ENCODE measurements at places on chromosomes 5 and 9.

DNA sequence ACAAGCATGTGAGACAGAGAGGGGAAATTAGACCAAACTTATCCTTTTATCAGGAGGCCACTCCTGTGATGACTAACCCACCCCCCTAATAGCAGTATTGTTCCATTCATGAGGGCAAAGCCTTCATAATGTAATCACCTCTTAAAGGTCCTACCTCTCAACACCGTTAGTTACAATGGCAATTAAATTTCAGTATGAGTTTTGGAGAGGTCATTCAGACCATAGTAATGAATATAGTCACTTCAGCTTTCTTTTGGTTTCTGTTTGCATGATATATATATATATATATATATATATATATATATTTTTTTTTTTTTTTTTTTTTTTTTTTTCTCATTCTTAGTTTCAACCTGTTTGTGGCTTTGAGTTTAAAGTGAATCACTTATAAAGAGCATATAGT, 10.5 kb downstream of the ADGRV1 start:
- no peak for DNase-seq

GRCh38 chr9:113267911-113268566, 7.3 kb downstream of the CDC26 start:
- DNase-seq: no peak

DNA sequence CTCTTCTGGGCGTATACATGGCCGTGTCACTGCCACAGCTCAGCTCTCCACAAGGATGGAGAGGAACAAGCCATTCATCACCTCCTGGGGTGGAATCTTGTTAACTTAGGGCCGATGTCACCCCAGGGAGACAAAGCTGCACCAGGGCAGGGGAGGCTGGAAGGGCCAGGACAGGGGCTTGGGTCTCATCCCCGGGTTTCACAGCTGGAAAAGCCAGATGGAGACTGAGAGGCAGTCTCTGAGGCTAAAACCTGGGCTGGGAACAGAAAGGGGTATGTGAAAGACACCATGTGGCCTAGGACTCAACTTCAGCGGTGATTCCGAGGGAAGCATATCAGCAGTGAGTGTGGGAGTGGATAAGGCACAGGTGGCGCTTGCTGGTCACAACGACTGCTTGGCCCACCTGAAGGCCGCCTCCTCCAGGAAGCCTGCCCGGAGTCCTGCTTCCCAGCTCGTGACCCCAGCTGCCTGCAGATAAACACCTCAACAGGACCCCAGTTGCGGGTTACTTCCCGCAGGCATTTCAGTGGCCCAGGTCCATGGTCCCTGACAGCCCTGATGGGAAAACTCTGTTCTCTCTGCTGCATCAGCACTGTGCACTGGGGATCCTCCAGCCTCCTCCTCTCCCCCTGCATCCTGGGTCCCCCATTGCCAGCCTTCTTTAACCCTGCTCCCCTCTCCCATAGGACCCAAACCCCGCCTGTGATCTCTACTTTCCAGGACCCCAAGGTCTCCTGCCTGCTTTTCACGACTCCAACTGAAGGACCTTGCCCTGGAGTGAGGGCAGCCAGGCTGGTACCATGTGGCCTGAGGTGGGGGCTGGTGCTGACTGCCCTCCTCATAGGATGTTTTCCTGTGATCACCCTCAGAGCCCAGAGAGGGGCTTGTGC, 51.7 kb upstream of the FCN1 start:
- DNase-seq: no peak

DNA sequence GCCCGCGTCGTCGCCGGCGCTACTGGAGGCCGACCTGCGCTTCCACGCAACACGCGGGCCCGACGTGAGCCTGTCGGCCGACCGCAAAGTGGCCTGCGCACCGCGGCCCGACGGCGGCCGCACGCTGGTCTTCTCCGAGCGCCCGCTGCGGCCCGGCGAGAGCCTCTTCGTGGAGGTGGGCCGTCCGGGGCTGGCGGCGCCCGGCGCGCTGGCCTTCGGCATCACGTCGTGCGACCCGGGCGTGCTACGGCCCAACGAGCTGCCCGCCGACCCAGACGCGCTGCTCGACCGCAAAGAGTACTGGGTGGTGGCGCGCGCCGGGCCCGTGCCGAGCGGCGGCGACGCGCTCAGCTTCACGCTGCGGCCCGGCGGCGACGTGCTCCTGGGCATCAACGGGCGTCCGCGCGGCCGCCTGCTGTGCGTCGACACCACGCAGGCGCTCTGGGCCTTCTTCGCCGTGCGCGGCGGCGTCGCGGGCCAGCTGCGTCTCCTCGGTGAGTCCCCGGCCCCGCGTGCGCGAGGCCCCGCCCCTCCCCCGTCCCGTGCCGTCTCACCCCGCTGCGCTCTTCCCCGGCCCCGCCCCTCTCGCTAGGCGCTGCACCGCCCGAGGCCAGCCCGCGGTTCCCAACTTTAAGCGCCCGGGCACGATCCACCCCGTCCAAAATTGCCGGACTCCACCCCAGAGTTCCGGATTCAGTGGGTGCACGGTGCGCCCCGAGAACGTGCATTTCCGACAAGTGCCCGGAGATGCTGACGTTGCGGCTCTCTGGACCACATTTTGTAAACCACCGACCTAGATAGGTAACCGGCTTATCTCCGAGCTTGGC, 42.8 kb downstream of the NEURL1B start:
- DNase-seq: no peak

DNA sequence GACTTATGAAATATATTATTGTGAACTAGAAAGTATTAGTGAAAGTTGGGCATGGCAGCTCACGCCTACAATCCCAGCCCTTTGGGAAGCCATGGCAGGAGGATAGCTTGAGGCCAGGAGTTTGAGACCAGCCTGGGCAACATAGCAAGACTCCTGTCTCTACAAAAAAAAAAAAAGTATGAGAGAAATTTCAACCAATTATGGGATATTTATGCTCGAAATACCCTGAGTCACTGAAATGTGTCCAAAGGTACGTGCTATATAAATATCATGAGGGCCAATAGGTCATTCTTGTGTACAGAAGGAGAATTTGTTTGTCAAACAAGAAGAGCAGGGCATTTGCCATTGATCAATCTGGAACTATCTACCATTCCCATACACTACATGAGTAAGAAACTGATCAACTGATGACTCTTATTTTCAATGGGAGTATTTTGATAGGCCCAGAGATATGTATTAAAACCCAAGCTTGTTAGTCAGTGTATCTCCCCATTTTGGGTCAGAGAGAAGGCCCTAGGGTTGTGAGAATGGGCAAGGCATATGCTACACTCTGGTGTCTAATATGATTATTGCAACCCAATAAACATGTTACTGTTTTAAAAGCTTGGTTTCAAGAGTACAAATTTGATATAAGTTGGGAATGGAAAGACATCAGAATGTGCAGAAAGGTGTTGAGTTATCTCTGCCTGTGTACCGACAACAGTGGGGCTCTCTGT, 21.7 kb upstream of the HOMER1 start:
- no peak for DNase-seq

GRCh38 chr9:92380603-92381002, 23.8 kb downstream of the OGN start:
- DNase-seq: no peak

All from NCI-H2029 (cell line).